Stimulated activated naive B cell treated with anti-CD40 and anti-IgM and Interleukin-4, amounts not matched to agents 10 μg/mL and 1 μg/mL and 100 μg/mL, for 72 hours (primary cell): ENCODE measurements at places on chromosomes 7 and 10.

DNA sequence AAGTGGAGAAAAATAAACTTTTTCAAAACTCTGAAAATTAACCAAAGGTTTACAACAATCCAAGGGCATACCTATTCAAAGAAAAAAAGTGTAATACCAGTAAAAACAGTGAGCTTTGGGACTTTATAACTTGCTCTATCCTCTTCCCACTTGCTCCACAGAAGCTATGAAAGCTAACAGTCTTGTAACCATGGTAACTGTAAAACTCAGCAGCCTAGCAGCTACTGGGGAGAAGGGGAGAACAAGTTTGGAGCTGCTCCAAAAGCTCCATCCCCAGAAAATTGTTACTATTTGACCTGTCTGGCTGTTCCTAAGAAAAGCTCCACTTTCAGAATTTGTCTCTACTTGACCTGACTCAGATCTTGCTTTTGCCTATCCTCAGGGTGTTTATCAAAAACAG, 191.5 kb downstream of the OTUD1 start:
- no peaks in the 10 kb centered on the region for H3K4me1 ChIP-seq
- no peak overlapping the region for H3K4me3 ChIP-seq
- DNase-seq: no peak
- no peak overlapping the region for H3K27ac ChIP-seq
- H3K27me3 ChIP-seq: peaks cover 9% of the 10 kb centered on the region

DNA sequence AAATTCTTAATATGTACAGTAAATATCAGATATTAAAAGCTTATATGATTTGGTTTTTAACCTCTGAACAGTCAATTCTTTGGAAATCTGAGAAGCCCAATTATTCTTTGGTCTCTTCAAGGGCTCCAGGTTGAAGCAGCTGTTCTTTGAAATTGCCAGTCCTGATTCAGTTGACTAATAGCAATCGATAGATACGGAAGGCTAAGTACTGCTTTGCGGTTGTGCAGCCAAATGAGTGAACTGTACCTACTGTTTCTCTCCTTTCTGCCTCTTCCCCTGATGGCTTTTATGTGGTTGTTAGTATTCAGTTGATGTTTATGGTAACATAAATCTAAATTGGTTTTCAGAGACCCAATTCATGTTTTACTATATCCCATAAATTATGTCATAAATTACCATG, 103.1 kb upstream of the RPA3 start:
- no peak overlapping the region for H3K27ac ChIP-seq
- H3K4me3 ChIP-seq: no peak overlapping the region
- H3K36me3 ChIP-seq: peaks cover 15% of the 10 kb centered on the region
- DNase-seq: no peak
- H3K4me1 ChIP-seq: peaks cover 48% of the 10 kb centered on the region
- H3K27me3 ChIP-seq: no peaks in the 10 kb centered on the region

DNA sequence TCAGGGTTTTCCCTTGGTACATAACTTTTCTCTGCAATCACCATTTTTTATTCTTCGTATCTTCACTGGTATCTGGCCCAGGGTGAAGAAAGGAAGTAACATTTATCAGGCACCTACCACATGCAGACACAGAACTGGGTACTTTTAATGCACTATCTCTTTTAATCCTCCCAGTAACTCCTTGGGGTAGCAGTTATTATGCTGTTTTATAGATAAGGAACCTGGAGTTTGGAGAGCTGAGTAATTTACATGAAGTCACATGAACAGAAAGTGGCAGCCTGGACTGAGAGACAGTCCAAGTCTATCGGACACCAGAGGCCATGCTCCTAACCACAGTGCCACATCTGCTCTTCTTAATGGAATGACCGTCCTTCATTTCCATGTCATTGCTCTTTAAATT, 117.1 kb upstream of the PODXL start:
- peaks cover 41% of the 10 kb centered on the region for H3K27me3 ChIP-seq
- no peaks in the 10 kb centered on the region for H3K36me3 ChIP-seq
- DNase-seq: no peak
- no peak overlapping the region for H3K27ac ChIP-seq
- H3K4me3 ChIP-seq: no peak overlapping the region

DNA sequence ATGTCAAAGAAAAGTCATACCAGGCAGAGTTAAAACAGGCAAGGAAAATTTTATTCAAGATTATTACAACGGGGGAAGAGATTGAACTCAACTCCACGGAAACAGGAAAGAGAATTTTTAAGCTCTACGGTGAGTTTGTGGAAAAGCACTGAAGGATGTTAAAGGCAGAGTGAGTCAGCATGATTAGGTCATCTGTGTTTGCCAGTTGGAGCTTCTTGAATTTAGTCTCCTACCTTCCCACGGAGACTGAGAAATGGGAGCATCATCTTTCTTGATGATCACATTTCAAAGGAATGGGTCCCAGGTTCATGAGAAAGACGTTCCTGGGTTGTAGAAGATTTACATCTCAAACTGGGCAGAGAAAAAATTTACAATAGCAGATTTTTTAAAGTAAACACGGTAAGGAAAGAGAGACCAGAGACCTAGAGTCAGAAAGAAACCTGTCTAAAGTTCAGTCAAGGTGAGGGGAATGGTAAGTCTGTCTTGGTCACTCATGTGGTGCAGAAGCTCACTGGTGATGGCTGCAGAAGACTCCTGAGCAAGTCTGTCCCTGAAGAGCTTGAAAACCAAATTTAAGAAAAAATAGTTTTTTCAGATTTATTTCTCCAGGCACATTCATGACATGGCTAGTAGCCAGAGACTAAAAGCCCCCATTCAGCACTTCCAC, 516.9 kb upstream of the LRRN3 start:
- H3K4me3 ChIP-seq: no peak overlapping the region
- no peak overlapping the region for H3K27ac ChIP-seq
- no peaks in the 10 kb centered on the region for H3K36me3 ChIP-seq

DNA sequence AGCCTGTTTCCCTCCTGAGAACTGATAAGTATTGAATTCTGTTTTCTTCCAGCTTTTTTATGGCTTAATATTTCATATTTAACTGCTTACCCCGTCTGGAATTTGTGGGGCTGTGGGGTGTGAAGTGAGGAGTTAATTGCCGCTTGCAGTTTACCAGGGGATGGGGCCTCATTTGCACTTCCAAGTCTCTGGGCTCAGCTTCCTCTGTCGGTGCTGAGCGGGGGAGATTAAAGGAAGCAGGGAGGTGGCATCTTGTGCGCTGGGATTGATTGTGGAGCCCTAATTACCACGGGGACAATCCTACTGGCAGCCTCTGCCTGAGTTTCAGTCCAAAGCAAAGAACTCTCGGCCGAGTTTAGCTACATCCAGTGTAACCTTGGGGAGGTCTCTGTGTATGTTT, 33.4 kb downstream of the ELFN1 start:
- H3K4me1 ChIP-seq: peaks cover 5% of the 10 kb centered on the region
- H3K4me3 ChIP-seq: no peak overlapping the region
- peaks cover 31% of the 10 kb centered on the region for H3K27me3 ChIP-seq
- H3K27ac ChIP-seq: no peak overlapping the region
- DNase-seq: no peak

- H3K27ac ChIP-seq: no peak overlapping the region
- no peak for DNase-seq
- H3K4me3 ChIP-seq: no peak overlapping the region
- no peaks in the 10 kb centered on the region for H3K27me3 ChIP-seq
These were observed 117.1 kb upstream of the FAM13C start for GRCh38 chr10:59479426-59479825.
